ENCODE measurements at places on chromosomes 4 and X.

DNA sequence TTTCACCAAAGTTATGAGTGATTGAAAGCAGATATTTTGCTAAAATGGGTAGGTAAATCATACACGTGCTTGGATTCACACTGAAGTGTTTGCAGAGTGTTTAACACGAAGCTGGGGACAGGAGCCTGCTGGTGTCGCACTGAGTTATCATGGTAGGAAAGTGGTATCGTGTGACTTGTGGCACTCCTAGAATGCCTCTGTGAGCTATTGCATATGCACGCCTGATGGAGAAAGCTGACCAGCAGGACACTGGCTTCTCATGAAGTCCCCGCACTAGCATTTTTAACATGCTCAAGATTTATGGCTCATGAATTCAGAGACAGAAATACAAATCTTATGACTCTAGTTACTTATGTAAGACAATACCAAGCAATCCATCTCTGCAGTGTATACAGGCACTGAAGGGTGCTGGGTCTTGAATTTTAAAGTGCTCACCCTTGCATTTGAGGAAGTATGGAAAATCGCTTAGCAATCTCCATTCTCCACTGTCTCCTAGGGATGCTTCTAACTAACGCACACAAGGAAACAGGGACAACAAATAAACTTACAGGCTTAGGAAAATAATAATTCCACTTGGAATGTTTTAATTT lies 19.8 kb downstream of the VCX3B start:
- DNase-seq: no peak

GRCh38 chr4:140252141-140252741 lies 98.3 kb upstream of the MAML3 start:
- DNase-seq: no peak

DNA sequence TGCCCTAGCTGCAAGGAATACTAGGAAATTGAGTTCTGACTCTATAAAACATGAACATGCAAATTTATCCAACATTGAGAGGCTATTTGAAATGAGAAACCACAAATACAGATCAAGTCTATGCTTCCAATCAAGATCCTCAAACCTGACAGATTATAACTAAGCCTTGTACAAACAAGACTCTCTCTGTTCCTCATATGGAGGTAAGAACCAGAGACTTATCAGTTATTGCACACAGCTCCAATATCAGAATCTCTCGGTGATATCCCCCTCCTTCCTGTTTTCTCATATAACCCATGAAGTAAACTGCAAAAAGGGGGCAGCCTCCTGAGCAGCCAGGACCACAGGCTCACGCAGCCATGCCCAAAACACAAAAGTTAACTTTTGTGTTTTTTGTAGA lies 36.5 kb downstream of the FBXW7 start:
- DNase-seq: no peak

GRCh38 chrX:134173541-134174272 lies 63.3 kb upstream of the CCDC160 start:
- no peak for DNase-seq

- DNase-seq: no peak
Measured at GRCh38 chrX:10441464-10441863, 178.9 kb downstream of the MID1 start.

GRCh38 chrX:110414679-110415439 lies 56.2 kb downstream of the RTL9 start:
- no peak for DNase-seq

GRCh38 chr4:173272996-173273395 lies 61.2 kb downstream of the HMGB2 start:
- no peak for DNase-seq

GRCh38 chrX:49066690-49067089 lies 7.1 kb downstream of the PRAF2 start:
- no peak for DNase-seq

GRCh38 chr4:27846951-27847350 lies 986.3 kb downstream of the STIM2 start:
- no peak for DNase-seq

GRCh38 chr4:18069810-18070209 lies 48.3 kb upstream of the LCORL start:
- DNase-seq: no peak

- DNase-seq: no peak
Measured at GRCh38 chrX:110987292-110987691, 108.7 kb upstream of the PAK3 start.

- no peak for DNase-seq
Measured at GRCh38 chr4:185793716-185794115, 18.3 kb downstream of the SORBS2 start.

DNA sequence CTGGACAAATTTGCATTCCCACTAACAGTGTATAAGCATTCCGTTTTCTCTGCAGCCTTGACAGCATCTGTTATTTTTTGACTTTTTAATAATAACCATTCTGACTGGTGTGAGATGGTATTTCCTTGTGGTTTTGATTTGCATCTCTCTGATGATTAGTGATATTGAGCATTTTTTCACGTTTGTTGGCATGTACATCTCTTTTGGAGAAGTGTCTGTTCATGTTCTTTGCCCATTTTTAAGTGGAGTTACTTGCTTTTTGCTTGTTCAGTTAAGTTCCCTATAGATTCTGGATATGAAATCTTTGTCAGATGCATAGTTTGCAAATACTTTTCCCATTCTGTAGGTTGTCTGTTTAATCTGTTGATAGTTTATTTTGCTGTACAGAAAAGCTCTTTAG lies 68.8 kb downstream of the ADAMTS3 start:
- DNase-seq: no peak

- no peak for DNase-seq
Measured at GRCh38 chr4:138672393-138672976, 343.1 kb upstream of the NOCT start.

DNA sequence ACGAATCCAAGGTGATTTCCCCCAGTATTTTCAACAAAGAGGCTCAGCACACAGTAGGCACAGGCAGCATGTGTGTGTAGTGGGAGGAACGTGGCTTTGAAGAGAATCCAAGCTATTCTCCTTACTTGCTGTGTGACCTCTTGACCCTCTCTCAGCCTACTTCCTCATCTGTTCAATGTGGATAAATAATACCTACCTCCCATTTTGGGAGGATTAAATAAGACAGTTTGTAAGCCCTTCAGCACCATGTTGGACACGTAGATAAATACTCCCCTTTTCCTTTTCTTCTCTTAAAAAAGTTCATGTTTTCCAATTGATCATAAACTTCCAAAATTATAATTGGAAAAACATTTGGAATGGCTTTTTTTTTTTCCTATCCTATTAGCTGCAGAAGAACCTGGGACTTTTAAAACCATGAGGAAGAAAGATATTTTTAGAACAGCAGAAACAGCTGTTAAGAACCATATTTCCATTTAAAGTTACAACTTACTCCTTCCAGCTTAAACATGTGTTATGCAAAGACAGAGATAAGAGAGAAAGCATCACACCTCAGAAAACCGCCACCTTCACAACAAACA lies 56.1 kb upstream of the TMEM131L start:
- DNase-seq: no peak

DNA sequence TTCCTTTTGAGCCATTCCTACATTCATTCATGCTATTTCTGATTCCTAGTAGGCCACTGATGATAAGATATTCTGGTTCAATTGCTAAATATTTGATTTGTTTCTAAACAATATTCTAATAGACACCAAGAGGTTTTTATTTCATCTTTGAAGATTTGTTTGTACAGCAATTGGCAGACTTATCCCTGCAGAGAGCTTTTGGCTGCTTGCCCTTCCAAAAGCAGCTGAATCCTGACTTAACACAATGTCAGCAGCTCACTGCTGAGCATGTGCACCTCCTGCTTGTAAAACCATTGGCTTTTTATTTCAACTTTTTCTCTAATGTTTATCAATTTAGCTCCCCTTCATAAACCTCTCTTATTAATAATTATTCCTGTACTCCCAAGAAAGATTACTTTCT lies 45.3 kb downstream of the MMRN1 start:
- no peak for DNase-seq

DNA sequence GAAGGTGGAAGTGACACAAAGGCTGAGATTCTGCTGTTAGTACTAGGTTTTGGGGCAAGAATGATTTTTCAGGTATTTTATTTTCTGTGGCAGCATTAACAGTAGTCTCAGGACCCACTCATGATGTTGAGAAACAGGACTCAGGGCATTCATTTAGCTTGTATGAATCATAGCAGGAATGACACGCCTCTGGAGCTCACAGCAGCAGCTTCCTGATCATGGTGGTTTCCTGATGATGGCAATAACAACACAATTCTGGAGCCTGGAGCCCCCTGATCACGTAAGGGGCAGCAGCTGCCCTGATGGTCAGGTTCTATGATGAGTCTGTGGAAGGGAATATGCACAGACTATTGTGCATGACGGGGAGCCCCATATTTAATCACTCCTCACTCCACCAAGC lies 47.0 kb downstream of the TASL start:
- no peak for DNase-seq

GRCh38 chrX:84475101-84475500 lies 27.2 kb downstream of the HDX start:
- DNase-seq: no peak

DNA sequence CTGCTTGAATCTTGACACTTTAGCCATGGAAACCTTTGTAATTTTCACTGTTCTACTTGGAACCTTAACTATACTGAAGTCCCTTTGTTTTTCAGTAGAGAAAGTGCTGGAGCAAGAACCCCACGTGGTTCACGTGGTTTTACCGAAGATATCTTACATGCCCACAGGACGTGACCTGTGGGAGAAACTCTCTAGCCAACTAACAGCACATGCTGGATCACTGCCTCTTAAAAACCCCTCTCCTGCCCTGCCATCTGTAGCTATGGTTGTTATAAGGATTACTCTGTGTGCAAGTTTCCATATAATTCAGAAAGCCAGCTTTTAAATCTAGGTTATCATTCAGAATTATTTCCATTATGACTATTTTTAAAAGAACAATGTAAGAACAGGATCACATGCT lies 30.2 kb downstream of the SPANXD start:
- DNase-seq: no peak

- no peak for DNase-seq
Measured at GRCh38 chr4:179071131-179071530, 1628.9 kb upstream of the AGA start.

DNA sequence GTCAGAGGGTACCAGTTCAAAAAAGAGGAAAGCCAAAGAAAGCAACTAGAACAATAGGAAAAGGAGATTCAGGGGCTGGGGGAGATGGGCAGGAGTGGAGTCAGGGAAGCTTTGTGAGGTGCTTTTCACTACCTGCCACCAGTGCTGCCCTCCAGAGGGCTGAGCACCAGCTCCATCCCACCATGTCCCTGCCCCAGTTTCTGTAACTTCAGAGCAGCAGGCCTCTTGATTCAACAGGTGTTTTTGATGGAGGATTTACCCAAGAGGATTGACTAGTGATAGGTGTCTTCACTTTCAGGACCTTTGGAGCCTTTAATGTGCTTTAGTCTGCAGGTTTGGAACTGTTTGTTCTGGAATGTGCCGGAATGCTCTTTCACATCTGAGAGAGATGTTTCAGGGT lies 12.1 kb downstream of the KIT start:
- no peak for DNase-seq

DNA sequence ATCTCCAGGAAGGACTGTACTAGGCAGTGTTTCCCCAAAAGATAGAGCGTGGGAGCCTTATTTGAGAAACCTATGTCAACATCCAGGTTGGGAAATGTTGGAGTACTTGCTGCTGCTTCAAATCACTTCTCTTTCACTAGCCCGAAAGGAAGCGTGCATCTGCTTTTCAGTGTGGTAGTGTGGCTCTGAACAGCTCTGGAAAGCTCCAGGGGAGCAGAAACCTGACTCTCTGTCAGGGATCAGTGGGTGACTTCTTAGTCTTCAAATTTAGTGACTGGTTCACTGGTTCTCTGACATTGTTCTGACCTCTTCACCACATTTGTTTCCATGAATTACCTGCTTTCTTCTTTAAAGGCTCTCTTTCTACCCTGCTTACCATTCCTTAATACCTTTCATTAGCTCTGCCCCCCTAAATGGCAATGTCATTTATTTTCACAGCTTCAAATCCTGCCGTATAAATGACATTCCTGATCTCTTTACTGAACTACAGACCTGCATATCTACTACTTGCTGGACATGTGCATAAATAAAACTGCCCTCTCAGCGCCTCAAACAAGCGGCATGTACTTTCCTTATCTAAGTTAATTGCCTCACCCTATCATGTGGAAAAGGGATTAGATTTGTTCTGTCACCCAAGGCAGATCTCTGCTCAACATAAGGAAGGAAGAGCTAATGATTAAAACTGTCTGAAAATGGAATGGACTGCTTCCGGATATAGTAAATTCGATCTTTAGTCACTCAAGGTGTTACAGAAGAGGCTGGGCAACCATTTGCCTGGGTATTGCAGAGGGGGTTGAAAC lies 37.0 kb downstream of the DLG3 start:
- DNase-seq: no peak

DNA sequence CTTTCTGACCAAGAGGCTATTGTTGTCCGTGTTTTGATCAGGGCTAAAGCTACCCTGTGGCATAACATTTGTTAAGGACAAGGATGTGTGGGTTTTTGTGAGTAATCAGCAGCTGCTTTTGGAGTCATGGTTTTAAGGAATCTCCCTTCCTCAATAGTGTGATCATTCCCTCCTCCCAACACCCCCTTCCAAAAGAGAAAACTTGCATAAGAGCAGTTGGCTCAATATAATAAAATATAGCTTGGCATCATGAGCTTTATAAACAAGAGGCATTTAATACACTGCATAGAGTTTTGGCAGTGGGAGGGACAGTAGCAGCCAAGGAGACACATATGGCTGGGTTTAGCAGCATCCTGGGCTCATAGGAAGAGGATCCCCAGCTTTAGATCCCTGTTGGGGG lies 84.7 kb downstream of the NHS start:
- DNase-seq: no peak

GRCh38 chr4:29861307-29861706 lies 858.9 kb upstream of the PCDH7 start:
- DNase-seq: no peak

GRCh38 chrX:39928704-39929378 lies 168.9 kb downstream of the BCOR start:
- DNase-seq: no peak

DNA sequence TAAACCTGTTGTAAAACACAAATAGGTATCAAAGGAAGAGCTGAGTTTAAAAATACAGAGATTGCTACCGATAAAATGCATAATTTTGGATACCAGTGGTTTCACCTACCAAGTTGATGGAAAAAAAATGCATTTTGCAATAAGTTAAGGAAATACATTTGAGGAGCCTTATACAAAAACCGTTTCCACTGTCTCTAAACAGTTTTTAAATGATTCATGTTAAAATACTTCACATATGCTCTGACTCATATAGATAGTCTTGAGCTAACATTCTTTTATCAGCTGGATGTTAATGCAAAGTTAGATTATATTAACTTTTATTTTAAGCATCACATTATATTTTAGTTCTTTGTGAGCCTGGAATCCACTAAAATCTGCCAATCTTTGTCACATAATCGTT lies 50.6 kb upstream of the ANKRD17 start:
- DNase-seq: no peak

Measured in left forelimb (tissue), 1 donor.